ENCODE measurements at places on chromosomes 5 and 9.

- peak; percentile 28 for DNase-seq
Measured at GRCh38 chr5:121962347-121962670, 534 bp downstream of the SRFBP1 start.

DNA sequence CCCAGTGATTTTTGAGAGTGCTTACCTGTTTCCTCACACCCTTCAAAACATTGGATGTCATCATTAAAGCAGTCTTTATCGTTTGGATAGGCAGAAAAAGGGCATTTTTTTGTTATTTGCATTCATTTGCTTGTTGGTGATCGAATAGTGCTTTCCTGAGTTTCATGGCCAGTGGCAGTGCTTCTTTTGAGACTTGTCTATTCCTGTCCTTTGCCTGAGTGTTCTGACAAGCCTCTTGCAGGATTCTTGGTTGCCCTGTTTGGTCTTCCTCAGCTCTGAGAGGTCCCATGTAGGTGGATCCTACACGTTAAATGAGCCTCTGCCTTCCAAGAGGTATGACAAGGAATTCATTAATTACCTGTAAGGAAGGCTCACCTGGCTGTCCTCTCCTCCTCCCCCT, 52.8 kb downstream of the DAB2IP start:
- DNase-seq, result no peak

GRCh38 chr5:102903074-102903871, 148.2 kb downstream of the PAM start:
- peak; percentile 67 for DNase-seq

- DNase-seq, result no peak
Measured at GRCh38 chr5:87755360-87755759, 342.6 kb upstream of the CCNH start.

- no peak for DNase-seq
Measured at GRCh38 chr5:55437859-55438206, 96.9 kb downstream of the PLPP1 start.

DNA sequence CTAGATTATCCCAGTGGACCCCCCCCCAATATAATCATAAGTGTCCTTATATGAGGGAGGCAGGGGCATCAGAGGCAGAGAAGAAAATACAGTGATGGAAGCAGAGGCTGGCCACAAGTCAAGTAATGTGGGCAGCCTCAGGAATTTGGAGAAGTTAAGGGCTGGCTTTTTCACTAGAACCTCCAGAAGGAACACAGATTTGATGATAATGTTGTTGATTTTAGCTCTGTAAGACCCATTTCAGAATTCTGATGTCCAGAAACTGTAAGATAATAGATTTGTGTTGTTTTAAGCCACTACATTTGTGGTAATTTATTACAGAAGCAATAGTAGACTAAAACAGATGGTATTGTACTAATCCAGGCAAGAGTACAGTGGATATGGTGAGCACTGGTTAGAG, 36.3 kb upstream of the LRRTM2 start:
- DNase-seq, result no peak

- DNase-seq, result no peak
Measured at GRCh38 chr9:77562019-77562748, 85.9 kb downstream of the GNA14 start.

DNA sequence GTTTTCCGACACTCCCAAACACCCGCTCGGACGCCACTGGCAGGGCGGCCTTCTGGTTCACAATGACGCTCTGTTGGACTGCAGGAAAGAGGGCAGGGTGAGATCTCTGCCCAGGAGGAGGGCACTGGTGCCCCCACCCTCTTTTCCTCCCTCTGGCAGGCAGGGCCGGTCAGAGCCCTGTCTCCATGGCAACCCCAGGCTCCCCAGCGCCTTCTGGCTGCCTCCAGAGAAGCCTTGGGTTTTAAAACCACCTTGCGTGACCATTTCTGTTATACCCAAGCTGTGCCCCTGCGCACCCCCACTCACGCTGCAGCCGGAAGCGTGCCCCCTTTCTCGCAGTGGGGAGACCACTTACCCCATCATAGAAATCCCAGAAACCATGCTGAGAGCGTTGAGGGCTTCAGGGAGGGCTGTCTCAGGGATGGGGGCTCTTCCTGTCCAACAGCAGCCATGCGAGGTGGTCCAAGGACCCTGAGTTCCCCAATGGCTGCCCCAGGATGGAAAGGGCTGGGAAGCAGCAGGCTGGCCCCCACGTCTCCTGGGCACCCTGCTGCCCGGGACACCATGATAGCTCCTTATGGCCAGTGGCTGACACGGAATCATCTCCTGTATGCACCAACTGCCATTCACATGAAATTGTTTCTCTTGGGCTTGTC, 7.3 kb downstream of the C9orf50 start:
- peak; percentile 76 for DNase-seq

- DNase-seq, result no peak
Measured at GRCh38 chr5:78647838-78648358, 674 bp downstream of the LHFPL2 start.

DNA sequence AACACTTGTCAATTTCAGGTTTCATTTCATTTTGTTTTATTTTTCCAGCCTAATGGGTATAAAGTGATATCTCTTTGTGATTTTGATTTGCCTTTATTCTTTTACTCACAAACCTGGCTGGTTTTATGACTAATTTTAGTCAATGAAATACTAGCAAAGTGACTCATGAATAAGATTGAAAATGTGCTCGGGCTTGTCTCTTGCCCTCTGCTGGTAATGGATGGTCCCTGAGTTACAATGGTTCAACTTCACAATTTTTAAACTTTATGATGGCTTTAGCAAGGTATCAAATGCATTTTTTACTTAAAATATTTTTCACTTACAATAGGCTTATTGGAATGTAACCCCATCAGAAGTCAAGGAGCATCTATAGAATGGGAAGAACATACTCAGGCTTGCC, 431.4 kb upstream of the CCNG1 start:
- DNase-seq, result peak; percentile 57

DNA sequence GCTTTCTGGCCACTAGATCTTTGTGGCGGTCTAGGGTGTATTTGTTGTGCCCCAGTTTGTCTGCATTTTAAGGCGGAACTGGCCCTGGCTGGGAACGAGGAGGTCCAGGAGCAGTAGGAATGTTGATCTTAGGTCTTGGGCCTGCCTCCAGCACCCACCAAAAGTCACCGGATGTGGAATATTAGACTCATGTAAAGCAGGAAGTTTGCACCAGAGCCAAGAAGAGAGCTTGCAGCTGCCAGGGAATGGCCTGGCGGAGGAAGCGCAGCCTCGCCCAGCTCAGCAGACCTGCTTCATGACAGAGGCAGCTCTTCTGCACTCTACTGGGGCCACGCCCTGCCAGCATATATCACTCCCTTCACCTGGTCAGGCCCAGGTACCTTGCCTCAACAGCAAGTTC, 3.3 kb downstream of the GPX3 start:
- DNase-seq, result no peak

Data from renal cortical epithelial cell (primary cell).